Activated CD8-positive, alpha-beta memory T cell treated with anti-CD3 and anti-CD28 coated beads, Interleukin-2, amount 10 ng/mL, durations not matched to agents 7 days and 5 days (primary cell): ENCODE measurements at places on chromosomes 5 and 9.
A peak's percentile ranks its signal among the peaks of the same experiment; 100 is the strongest.

- no peak for DNase-seq
- no peaks in the 10 kb centered on the region for H3K27me3 ChIP-seq
- no peak overlapping the region for H3K4me3 ChIP-seq
- H3K27ac ChIP-seq: no peak overlapping the region
- H3K36me3 ChIP-seq: no peaks in the 10 kb centered on the region
Measured at GRCh38 chr5:84130006-84130580, 254.6 kb downstream of the EDIL3 start.

DNA sequence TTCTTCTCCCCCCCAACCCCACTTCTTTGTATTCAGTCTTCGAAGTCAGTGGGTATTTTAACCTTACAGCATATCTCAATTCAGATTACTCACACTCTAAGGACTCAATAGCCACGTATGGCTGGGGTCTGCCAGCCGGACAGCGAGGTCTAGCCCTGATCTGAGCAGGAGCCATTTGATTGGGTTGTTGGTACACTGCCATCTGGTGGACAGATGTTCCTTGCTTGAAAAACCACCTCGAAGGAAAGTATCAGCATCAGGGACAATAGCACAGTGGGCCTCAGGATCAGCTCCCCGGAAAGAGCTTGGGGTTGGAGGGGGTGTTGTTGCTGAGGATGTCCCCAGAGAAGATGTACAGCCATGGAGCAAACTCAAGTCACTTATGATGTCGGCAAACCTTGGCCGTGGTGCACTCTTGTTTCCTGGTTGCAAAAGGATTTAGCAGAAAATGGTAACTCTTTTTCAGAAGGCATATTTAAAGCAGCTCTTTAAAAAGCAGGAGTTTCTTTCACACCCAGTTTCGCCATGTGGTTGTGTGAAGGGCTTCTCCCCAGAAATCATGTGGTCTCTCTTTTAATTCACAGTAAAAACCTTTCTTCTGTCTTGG is 31.7 kb upstream of the KCNMB1 start:
- H3K4me1 ChIP-seq: peaks cover 6% of the 10 kb centered on the region
- DNase-seq: peak; percentile 66
- H3K27ac ChIP-seq: no peak overlapping the region
- no peaks in the 10 kb centered on the region for H3K36me3 ChIP-seq

GRCh38 chr5:36787365-36788093 is 89.0 kb upstream of the NIPBL start:
- H3K4me3 ChIP-seq: no peak overlapping the region
- peaks cover 8% of the 10 kb centered on the region for H3K27me3 ChIP-seq
- H3K4me1 ChIP-seq: no peaks in the 10 kb centered on the region
- no peak overlapping the region for H3K27ac ChIP-seq
- no peaks in the 10 kb centered on the region for H3K36me3 ChIP-seq

DNA sequence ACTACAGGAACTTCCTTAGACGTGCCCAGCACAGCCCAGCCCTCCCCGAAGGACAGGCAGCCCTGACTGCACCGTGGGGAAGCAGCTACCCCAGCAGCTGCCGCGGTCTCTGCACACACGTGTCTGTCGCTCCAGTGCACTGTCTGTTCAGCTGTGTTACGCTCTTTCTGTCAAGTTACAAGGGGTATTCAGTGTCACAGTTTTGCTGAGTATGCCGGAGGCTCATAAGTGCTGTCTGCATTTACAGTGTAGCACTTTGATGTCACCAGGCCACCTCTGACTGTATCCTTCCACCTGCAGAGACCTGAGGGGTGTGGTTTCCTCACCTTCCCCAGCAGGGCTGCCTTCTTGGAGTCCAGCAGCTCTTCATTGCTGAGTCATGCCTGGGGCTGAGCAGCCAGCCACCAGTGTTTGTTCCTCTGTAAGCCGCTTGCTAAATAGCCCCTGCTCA is 126.8 kb downstream of the EHMT1 start:
- H3K4me3 ChIP-seq: no peak overlapping the region
- H3K27ac ChIP-seq: peak overlapping the region; percentile 52
- H3K27me3 ChIP-seq: no peaks in the 10 kb centered on the region

DNA sequence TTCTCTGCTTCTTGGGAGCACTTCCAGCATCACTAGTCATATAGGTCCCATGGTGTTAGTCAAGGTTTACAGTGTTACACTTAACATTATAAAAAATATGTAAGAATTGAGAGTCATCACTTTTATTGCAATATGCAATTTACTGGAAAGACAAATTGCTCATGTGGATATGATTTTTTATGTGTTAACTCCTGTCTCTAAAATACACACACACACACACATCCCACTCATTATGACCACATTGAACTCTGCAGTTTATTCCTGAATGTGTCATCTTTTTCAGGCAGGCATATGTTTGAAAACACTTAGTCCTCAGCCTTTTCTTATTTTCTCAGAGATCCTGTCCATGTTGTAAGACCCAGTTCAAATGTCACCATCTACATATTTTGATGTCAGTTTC is 148.5 kb upstream of the MRPS30 start:
- no peaks in the 10 kb centered on the region for H3K27me3 ChIP-seq
- DNase-seq: no peak
- H3K36me3 ChIP-seq: peaks cover 1% of the 10 kb centered on the region
- H3K4me1 ChIP-seq: no peaks in the 10 kb centered on the region
- H3K4me3 ChIP-seq: no peak overlapping the region

DNA sequence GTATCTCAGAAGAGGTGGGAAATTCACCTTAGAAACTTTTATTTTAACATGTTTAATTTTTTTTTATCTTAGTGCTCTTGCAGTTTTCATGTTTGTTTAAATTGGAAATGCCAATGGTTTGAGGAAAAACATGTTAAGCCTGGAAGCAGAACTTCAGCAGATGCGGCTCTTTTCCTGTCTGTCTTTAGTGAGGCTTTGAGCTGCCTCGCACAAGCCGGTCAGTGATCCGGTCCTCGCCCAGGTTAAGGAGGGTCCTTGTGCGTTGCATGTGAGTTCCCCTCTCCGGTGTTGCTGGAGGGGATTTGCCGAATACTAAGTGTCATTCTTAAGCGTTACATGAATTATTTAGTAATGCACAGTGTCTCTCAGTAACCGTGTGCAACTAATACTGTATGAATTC is 9.4 kb upstream of the PLEKHG4B start:
- no peak overlapping the region for H3K4me3 ChIP-seq
- DNase-seq: no peak
- H3K27me3 ChIP-seq: peaks cover 11% of the 10 kb centered on the region
- H3K36me3 ChIP-seq: no peaks in the 10 kb centered on the region
- no peaks in the 10 kb centered on the region for H3K4me1 ChIP-seq
- H3K27ac ChIP-seq: no peak overlapping the region

DNA sequence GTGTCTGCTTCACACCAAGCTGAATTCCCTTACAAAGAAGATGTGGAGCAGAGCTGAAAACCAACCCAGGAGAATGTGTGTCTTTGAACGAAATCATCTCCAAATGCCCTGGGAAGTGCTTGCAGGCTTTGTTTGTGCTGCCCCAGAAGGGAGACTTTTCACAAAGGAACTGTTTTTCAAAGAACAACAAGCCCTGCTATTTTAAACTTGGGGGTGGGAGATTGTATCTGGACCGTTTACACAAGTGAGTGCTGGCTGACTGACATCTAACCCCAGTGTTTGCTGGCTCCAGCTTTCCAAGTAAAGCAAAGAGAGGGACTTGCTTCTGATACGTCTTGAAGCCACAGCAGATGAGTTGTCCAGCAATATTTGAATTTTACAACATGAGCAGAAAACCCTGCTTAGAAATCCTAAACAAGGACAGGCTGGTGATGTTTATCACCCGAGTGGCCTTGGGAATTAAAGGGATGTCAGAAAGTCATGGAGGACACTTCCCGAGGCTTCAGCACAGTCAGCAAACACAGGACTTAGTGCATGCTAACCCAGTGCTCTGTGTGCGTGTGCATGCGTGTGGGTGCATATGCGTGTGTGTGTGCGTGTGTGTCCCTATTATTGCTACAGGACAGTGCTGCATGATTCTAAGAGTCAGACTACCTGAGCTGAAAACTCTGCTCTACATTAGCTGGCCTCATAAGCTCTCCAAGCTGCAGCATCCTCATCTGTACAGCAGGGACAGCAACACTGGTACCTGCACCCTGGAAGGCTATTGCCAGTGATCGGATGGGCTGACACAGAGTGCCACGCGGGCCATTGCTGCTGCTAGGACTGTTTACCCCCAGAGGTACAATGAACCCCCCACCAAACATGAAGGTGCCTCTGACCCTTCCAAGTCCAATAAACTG is 1.4 kb downstream of the ADAMTS12 start:
- no peak for DNase-seq
- no peaks in the 10 kb centered on the region for H3K36me3 ChIP-seq
- H3K4me3 ChIP-seq: no peak overlapping the region
- no peaks in the 10 kb centered on the region for H3K4me1 ChIP-seq
- H3K27me3 ChIP-seq: peaks cover 44% of the 10 kb centered on the region

DNA sequence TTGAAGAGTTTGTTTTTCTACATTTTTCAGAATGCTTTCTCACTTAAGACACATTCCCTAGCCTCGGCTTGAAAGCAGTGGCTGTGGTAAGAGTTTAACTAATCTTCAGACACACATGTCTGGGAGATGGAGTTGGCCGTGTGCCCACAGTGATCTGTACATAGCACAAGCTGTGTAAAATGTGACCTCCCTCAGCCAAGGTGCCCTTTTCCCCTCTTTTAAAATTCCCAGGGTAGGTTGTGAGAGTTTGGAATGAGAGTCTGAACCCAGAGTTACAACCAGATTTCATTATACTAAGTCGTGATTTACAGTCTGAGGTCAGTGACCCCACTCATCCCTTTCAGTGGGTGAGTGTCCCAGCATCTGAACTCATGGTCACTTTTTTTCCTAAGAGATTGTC is 230.4 kb downstream of the DOCK8 start:
- peaks cover 42% of the 10 kb centered on the region for H3K4me1 ChIP-seq
- H3K36me3 ChIP-seq: peaks cover 84% of the 10 kb centered on the region
- H3K27me3 ChIP-seq: no peaks in the 10 kb centered on the region
- H3K27ac ChIP-seq: peak overlapping the region; percentile 70
- no peak for DNase-seq

DNA sequence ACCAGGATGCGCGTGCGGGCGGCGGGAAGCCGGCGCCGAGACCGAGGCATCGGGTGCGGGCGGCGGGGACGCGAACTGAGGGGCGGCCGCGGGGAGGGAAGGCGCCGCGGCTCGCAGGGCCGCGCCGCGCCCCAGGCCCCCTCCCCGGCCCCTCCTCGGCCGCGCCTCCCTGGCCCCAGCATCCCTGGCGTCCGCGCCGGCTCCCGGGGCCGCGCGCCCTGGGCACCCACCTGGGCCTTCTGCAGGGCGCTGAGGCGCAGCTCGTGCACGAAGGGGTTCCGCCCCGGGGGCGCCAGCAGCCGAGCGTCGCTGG is 324 bp downstream of the LPCAT1 start:
- no peak for DNase-seq
- H3K27me3 ChIP-seq: no peaks in the 10 kb centered on the region
- no peak overlapping the region for H3K27ac ChIP-seq
- peaks cover 20% of the 10 kb centered on the region for H3K36me3 ChIP-seq

GRCh38 chr5:131533836-131534235 is 101.2 kb downstream of the RAPGEF6 start:
- H3K27ac ChIP-seq: peak overlapping the region; percentile 1
- no peak for DNase-seq
- H3K27me3 ChIP-seq: no peaks in the 10 kb centered on the region
- peaks cover 7% of the 10 kb centered on the region for H3K36me3 ChIP-seq

DNA sequence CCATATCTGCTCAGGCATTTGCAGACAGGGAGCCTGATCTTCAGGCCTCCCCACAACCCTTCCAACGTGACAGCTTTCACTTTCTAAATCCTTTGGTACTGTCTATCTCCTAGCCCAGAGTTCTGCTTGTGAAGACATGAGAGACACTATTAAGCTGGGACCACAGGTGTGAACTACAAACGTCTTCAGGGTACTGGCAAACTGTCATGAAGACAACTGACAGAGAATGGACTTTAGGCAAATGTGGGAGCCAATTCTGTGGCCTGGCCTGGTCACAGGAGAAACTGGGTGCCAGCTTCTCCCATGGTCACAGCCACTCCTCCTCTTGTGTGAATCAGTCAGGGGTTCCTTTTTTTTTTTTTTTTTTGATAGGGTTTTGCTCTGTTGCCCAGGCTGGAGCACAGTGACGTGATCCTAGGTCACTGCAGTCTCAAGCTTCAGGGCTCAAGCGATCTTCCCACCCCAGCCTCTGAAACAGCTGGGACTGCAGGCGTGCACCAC is 10.4 kb downstream of the TRIM14 start:
- DNase-seq: peak; percentile 61
- H3K4me1 ChIP-seq: peaks cover 83% of the 10 kb centered on the region
- H3K27me3 ChIP-seq: no peaks in the 10 kb centered on the region
- peaks cover 72% of the 10 kb centered on the region for H3K36me3 ChIP-seq
- peak overlapping the region; percentile 90 for H3K27ac ChIP-seq

DNA sequence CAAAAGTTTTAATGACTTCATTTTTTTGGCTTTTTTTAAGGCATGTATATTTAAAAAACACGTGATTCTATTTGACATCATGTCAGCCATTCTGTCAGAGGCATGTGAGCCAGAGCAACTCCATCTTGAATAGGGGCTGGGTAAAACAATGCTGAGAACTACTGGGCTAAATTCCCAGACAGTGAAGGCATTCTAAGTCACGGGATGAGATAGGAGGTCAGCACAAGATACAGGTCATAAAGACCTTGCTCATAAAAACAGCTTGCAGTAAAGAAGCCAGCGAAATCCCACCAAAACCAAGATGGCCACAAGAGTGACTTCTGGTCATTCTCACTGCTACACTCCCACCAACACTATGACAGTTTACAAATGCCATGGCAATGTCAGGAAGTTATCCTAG is 1000.6 kb upstream of the DMAC1 start:
- H3K4me1 ChIP-seq: no peaks in the 10 kb centered on the region
- no peak for DNase-seq
- no peak overlapping the region for H3K27ac ChIP-seq
- H3K4me3 ChIP-seq: no peak overlapping the region
- no peaks in the 10 kb centered on the region for H3K36me3 ChIP-seq
- H3K27me3 ChIP-seq: no peaks in the 10 kb centered on the region

- no peak overlapping the region for H3K27ac ChIP-seq
- no peak for DNase-seq
- H3K36me3 ChIP-seq: no peaks in the 10 kb centered on the region
Measured at GRCh38 chr5:120134944-120135343, 329.2 kb upstream of the PRR16 start.

DNA sequence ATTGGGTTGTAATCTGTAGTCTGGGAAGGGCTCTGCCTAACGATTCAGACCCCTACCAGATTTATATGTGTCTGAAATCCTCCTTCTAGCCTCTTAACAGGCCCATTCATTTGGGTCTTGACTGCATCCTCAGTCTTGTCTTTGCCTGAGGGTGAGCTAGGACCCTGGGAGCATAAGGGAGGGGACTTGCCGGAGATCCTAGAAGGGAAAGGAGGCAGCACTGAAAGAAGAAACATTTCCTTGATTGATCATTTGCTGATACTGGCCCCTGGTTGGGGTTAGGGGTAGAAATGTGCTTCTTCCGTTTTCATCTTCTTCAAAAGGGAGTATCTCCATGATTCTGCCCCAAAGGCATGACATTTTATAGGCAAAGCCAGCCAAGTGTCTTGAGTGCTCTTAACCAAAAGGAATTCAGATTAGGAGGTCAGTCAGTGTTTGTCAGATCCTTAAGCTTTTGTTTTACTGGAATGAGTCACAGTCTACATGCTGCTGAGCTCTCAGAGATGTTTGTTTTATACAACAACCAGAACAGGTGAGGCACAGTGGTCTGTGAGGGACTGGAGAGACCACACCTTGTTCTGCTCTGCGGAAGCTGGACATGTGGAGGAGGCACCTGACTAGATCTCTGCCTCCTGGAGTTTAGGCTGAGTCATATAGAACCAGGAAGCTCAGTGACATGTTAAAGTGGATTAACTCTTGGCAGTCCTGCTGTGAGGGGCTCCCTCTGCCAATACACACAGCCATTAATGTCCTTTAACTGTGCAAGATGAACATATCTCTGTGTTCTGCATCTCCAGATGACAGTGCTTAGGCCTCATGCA is 37.7 kb downstream of the PCDHAC2 start:
- H3K27me3 ChIP-seq: peaks cover 17% of the 10 kb centered on the region
- DNase-seq: no peak
- H3K27ac ChIP-seq: no peak overlapping the region
- H3K36me3 ChIP-seq: no peaks in the 10 kb centered on the region
- no peaks in the 10 kb centered on the region for H3K4me1 ChIP-seq
- H3K4me3 ChIP-seq: no peak overlapping the region
